ENCODE measurements at places on chromosomes 7 and 10.

DNA sequence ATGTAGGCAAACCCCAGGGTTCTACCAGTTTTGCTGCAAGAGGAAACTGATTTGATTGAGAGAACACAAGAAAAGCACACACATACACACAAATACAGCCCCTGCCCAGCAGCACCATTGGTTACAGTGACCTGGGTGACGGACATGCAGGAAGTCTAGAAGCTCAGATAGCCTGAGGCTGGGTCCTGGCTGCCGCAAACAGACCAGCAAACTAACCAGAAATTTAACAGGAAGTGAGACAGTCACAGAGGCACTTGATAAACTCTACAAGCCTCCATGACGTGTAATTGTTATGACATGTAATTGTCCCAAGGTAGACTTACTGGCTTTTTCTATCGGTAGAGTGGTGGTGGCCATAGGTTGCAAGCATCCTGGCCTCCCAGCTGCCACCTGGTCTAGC lies 58.9 kb downstream of the PRKAR2B start:
- DNase-seq: no peak

GRCh38 chr7:39509436-39509835 lies 56.8 kb upstream of the YAE1 start:
- DNase-seq: no peak

- no peak for DNase-seq
These were observed 182.0 kb downstream of the TCERG1L start for GRCh38 chr10:131129544-131129943.

DNA sequence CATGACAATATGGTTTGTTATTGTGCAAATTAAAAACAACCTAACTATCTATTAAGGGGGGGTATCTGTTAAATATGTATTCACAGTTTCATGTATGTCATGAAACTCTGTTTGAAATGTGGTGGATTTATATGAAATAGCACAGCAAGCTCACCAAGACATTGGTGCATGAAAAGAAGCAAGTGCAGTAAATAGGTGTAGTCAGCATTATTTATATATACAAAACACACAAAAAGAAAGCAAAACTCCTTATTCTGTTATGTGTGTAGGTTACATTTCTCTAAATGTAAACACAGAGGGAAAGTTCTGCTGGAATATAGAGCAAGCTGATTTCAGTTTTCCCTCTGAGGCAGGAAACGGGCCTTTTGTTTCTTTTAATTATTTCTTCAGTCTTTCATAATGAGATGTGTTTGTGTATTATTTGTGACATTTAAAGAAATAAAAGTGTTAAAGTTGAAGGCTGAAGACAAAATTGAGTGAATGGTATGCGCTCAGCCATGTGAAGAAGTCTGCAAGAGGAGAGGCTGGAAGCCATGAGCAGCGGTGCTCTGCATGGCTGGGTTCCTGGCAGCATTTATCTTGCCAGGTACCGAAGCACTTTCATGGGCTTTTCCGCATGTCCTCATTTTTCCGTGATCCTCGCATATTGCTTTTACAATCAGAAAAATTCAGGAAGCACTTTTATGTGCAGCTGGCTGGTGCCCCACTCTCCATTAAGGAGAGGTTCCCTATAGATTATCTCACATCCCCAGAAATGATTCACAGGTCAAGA lies 38.5 kb downstream of the GRID1 start:
- DNase-seq: no peak

GRCh38 chr7:125830743-125831142 lies 901.1 kb upstream of the POT1 start:
- no peak for DNase-seq

- no peak for DNase-seq
These were observed 57.1 kb upstream of the PDGFA start for GRCh38 chr7:576524-577277.

GRCh38 chr10:98444314-98445006 lies 2.3 kb downstream of the HPS1 start:
- no peak for DNase-seq

- peak; percentile 67 for DNase-seq
These were observed 1.2 kb upstream of the SMARCD3 start for GRCh38 chr7:151249732-151250072.

GRCh38 chr7:16561943-16562342 lies 35.3 kb downstream of the LRRC72 start:
- no peak for DNase-seq

- DNase-seq: peak; percentile 88
These were observed 92.0 kb upstream of the AHR start for GRCh38 chr7:17206349-17206905.

DNA sequence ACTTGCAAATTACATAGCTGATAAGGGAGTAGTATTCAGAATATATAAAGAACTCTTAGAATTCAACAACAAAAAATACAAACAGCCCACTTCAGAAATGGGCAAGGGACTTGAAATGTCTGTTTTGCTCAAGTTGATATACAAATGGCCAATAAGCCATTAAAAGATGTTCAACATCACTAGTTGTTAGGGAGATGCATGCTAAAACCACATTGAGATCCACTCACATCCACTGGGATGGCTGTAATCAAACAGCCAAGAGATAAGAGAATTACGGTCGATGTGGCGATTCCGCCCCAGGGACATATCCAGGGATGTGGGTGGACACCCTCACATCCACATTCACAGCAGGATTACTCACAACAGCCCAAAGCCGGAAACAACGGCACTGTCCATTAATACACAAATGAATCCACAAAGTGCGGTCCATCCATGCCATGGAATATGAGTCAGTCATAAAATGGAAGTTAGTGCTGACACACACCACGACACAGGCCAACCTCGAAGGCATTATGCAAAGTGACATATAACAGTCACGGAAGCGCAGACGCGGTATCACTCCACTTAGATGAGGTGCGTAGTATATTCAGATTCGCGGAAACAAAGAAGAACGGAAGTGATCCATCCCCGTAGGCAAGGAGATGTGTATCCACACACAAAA lies 227.8 kb downstream of the DNAJB6 start:
- DNase-seq: no peak

- no peak for DNase-seq
These were observed 30.6 kb downstream of the TSPAN14 start for GRCh38 chr10:80484676-80485075.
